ENCODE measurements at places on chromosomes 3 and 15.

DNA sequence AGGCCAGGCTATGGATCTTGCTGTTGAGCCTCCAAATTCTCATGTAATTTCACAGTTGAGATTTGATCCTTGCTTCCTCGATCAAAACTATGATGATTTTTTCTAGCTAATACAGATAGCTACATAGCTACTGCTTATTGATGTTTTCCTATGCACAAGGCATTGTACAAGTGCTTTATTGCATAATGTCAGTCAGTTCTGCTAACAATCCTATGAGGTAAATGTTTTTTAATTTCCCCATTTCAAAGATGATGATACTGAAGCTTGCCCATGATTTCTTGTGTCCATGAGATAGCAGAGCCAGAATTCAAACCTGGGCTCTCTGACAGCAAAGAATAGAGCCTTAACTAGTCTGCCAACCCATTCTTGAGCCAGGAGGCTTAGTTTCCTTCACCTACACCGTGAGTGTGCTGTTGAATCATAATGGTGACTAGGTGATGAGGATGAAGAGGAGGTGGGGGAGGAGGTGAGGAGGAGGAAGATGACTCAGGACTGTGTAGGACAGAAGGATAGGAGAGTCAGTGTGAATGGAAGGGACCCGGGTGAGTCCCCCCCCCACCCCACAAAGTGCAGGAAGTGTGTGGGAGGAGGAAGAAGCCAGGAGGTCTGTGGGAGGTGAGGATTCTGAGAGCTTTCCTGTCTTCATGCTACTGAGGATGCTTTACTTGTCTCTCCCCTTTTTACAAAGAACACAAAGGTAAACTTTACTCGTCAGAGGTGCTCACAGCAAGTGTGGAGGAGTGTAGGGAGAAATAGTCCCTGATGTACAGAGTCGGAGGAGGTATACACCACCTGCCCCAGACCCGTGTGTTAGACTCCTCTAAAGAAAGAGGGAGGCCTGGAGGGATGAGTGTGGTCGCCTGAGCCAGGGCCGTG, 3.6 kb downstream of the TAGLN3 start:
- no peak for DNase-seq

DNA sequence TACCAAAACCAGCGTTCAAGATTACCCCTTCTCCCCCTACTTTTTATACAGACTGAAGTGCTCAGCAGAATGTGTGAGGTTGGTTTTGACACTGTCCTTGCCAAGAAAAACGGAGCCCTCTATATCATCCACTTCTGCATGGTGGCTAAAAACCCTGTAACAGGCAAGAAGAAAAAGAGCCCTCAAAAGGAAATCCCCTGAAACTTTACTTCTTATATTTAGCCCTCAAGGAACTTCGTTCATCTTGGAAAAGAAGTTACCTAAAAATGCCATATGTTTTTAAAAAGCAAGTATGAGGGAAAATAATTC, 473.6 kb downstream of the FOXP1 start:
- DNase-seq = no peak

DNA sequence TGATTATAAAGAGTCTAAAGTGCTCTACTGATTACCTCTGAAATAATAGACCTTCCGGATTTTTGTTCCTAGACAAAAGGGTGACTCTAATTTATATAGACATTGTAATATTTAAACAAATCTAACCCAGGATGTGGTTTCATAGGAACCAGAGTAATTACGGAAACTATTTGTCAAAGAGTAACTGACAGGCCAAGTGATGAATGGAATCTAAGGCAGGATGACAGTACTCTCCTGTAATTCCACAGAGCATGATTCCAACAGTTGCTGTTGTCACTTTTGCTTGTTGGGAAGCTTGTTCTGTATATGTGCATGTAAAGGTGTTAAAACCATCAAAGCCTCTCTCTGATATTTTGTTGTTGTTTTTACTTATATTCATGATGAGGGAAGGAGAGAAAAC, 1141.0 kb downstream of the IGSF11 start:
- DNase-seq = no peak

- DNase-seq = no peak
Observed at GRCh38 chr3:191357909-191358308, 27.6 kb upstream of the UTS2B start.

- DNase-seq = no peak
Observed at GRCh38 chr3:66723231-66723630, 222.4 kb upstream of the LRIG1 start.

DNA sequence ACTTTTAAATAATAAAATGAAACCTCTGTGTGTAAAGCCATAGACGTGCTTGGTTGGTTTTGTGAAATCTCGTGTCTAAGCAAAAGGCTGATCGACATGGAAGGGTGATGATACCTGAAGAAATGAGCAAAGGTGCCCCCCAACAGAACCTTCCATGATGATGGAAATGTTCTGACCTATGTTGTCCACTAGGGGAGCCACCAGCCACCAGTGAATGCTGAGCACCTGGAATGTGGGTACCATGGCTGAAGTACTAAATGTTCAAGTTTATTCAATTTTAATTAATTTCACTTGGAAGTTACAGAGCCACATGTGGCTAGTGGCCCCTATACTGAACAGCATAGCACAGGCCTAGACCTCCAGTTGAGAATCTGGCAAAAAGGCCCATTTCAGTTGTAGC, 158.8 kb downstream of the POLR2M start:
- no peak for DNase-seq

All from NCI-H510A (cell line).